ENCODE measurements at places on chromosomes 7 and 10.

DNA sequence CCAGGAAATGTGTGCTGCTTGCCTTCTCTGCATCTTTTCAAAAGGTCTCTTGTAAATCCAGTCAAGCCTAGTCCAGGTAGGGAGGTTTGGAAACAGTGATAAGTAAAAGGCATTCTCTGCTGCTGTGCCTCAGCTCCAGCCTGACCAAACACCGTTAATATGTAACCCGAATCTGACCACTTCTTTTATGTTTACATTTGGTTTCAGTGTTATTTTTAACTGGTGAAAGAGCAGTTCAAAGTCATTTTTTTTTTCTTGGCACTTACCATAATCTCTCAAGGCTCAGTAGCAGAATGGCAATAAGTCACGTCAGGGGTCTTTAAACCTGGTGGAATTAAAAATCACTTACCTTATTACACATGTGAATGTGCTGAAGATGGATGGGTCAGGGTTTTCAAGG, 216.8 kb downstream of the PTEN start:
- DNase-seq: peak; percentile 68

GRCh38 chr7:148472406-148472805, 118.2 kb upstream of the C7orf33 start:
- no peak for DNase-seq

- no peak for DNase-seq
Measured at GRCh38 chr10:101663097-101663496, 31.9 kb downstream of the FBXW4 start.

GRCh38 chr10:46287846-46288477, 1.2 kb downstream of the ANTXRL start:
- DNase-seq: no peak

GRCh38 chr7:41576166-41576565, 126.7 kb downstream of the INHBA start:
- DNase-seq: no peak

DNA sequence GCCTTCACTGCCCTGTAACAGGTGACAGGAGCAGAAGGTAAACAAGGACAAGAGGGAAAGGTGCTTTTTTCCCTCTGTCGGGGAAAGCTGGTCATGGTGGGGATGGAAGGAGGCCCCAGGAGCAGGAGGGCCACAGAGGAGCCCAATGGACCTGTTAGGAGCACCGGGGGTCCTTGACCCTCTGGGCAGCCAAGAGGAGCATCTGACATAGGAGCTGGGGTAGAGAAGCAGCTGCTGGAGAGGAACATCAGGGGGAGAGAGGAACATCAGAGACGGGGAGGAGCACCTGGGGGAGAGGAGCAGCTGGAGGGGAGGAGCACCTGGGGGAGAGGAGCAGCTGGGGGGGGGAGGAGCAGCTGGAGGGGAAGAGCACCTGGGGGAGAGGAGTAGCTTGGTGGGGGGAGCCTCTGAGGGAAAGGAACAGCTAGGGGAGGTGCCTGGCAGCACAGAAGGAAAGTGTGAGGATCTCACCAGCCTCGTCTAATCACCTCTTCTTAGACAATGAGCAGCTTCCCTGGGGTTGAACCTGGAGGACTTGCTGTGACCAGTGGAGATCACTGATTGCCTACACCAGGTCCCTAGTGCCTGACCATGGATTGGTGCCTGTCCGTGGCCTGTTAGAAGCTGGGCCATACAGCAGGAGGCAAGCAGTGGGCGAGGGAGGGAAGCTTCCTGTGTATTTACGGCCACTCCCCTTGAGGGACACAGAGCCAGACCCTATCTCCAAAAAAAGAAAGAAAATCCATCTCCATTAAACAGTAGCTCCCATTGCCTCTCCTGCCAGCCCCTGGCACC, 37.6 kb downstream of the JAKMIP3 start:
- no peak for DNase-seq

GRCh38 chr10:63633677-63634487, 112.7 kb downstream of the REEP3 start:
- DNase-seq: peak; percentile 55

DNA sequence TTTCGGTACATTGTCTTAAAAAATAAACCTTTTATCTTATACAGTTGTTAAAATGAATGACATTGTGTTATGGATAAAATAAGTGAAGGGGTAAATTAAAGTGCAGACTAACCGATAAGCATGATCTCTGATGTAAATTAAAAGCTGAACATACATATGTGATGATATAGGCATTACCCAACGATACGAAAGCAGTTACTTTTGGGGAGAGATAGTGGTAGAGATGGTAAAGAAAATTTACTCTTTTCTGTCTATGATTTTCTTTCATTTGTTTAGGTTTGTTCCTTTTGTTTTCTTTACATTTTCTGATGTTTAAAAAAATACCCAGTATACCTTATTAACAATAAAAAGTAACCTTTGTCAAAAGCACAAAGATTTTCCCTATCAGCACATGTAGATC, 6.4 kb downstream of the C1GALT1 start:
- DNase-seq: no peak

DNA sequence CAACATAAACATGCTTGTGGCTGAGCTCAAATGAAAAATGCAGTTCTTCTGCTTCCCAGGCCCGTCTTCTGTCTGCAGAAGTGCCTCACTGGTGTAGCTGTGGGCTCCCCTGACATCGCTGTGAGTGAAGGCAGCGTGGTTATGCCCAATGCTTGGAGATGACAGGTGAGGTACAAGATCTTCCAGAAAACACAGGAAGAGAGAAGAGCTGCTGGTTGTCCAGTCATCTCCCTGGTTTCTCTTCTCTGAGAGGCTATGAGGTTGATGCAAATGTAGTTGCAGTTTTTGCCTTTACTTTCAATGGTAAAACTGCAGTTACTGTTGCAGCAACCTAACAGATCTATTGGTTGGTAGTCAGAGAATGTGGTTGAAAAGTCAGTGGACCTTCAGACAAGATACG, 223.6 kb downstream of the GATA3 start:
- no peak for DNase-seq

GRCh38 chr10:110859206-110859972, 12.3 kb upstream of the PDCD4 start:
- no peak for DNase-seq

GRCh38 chr7:26653430-26654399, 210.7 kb downstream of the SKAP2 start:
- peak; percentile 4 for DNase-seq

DNA sequence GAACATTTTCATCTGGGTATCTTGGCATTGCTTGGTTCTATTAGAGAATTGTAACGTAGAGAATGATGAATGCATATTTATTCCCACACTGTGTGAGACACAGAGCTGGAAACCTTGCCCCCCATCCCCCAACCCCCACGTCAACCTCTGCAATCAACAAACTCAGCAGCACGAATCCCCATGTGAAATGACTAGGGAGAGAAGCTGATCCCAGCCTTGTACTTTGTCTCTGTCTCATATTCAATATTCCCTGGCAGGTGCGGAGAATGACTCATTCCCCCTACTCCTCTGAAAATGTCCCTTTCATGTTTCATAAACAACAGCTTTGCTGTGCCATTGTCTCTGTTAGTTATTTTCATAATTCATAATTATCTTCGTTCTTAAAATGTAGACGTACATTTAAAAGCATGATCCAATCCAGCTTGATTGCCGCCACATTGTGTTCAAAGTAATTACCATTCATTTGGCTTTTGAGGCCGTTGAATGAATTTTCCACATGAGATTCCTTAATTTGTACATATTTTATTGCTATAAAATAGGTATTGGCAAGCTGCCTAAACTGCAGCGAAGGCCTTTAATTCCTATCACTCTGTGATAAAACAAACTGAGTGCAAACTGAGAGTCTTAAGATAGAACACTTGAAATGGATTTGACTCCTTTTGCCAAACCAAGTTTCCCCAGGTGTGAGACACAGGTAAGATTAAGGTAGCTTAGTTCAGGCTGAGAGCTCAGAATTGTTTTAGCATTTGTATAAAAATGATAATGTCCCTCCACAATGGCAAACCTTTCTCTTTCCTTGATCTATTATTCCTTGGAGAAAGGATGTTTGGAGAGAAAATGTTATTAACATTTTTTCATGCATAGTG, 920.2 kb downstream of the TYW1 start:
- no peak for DNase-seq

DNA sequence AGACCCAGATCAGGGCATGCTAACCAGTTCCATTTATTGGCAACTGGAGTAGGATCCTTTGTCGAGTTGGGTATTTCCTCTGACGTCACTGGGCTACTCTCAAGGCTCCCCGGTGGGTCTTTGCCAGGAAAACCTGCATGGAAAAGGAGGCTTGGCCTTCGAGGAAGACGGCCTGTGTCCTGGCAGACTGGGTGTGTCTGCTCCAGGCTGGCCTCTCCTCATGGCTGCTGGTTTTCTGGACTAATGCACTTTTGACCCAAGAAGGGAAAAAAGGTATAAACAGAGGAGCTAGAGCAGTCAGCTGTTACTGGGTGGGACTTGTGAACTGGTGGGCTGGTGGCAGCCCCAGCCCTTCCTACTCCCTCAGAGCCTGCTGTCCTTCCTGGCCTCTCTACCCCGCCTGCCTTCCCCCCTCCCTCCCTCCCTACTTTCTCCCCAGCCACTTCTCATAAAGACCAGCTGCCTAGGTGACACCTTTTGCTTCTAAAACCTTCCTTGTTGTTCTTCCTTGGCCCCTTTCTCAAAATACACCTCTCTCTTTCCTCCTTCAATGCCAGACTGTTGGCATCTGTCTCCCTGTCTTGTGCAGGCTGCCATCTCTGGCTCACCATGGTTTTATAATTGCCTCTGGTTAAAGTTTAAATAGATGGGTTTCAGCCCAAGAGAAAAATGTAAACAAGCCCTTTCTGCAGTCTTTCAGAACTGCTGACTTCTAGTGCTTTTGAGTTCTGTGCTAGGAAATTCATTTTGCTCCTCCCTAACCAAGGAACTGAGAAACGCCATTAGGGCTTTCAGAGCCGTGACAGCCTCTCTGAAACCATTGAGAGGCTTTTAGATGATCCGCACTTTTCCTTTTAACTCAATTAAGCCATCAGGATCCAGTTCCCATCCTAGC, 101.8 kb upstream of the MKLN1 start:
- peak; percentile 47 for DNase-seq

DNA sequence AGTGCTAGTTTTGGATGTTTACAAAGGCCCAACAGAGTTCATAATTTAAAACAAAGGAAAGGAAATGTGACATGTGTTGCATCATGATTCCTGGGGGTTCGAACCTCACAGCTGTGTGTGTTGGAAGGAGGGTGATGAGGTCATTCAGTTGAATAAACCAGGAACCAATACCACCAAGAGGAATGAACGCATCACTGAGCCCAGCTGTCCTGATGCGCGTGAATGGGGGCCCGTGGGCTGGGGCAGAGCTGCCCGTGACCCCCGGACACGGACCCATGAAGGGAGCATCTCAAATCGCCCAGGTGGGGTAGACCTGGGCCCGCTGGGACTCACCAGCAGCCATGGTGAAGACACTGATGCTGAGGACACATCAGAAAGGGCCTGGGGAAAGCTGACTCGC, 33.0 kb downstream of the BRI3 start:
- DNase-seq: peak; percentile 28

DNA sequence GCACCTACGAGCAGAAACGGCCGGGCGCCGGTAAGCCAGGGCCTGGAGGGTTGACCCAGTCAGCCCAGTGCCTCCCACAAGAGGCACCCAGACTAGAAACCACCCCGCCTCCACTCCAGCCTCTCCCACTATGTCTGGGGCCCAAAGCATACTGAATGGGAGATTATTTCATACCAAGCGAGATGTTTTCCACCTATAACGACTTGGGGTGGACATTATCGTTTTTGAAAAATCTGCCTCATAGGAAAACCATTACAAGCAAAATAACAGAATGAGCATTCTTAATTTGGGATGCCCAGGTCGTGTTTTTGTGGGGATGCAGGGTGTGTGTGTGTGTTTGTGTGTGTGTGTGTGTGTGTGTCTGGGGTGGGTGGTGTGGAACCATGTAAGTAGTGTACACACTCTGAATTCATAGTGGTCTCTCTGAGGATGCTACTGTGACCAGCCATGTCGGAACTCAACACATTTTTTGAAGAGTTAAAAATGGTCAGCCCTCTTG, 1.6 kb downstream of the HOXA6 start:
- peak; percentile 61 for DNase-seq
